Tibial artery (tissue), 4 donors: ENCODE measurements at places on chromosomes 12 and 14.

- DNase-seq: no peak
Measured at GRCh38 chr14:75138492-75138891, 11.6 kb upstream of the NEK9 start.

- no peak for DNase-seq
Measured at GRCh38 chr14:92731622-92732115, 16.8 kb downstream of the LGMN start.

DNA sequence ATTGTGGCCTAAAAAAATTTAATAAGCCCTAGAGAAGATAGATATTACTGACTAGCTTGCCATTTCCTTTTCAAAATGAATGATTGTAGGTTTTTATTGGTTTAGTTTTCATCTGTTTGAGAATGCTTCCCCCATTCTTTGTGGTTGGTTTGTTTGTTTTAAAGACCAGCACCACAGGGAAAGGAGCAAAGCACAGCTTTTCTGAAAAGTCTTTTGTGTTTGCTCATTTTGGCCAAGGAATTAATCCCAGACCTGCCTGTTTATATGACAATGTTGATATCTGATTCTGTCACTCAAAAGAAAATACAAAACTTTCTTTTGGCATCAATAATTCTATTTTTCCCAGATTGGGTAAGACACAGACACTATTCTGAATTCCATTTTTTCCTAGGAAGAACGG lies 312.5 kb upstream of the FLRT2 start:
- no peak for DNase-seq

- DNase-seq: no peak
Measured at GRCh38 chr12:96094201-96094600, 58.8 kb upstream of the LTA4H start.

- DNase-seq: no peak
Measured at GRCh38 chr14:69572030-69572840, 2.4 kb downstream of the CCDC177 start.

- DNase-seq: no peak
Measured at GRCh38 chr14:73266317-73266716, 29.0 kb downstream of the PAPLN start.

DNA sequence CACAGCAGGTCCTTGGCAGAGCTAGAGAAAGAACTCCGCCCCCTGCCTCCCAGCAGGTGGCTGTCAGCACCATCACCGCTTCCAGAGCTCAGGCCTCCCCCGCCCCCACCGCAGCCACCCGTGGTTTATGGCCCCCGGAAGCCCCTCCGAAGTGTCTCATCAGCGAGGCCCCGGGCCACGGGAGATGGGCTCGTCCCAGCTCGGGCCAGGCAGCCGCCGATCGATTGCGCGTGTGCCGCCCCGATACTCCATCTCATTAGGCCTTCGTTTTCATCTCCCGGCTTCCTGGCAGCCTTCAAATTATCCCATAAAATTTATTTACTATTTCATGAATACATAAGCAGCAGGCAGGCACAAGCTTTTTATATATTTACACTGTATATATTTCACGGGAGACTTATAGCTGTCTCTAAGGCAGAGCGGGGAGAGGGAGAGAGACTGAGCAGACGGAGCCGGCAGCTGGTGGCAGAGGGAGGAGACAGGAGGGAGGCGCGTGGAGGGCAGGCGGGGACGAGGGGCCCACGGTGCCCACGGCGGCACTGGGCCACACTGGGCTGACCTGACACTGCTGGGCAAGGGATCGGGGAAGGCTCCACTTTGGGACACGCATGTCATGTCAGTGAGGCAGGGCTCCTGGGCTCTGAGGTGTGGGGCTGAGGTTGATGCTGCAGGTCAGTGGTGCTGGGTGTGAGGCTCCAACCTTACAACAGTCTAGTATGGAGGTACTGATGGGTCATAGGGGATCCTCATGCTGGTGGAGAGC lies 241.2 kb downstream of the RBM19 start:
- DNase-seq: no peak

DNA sequence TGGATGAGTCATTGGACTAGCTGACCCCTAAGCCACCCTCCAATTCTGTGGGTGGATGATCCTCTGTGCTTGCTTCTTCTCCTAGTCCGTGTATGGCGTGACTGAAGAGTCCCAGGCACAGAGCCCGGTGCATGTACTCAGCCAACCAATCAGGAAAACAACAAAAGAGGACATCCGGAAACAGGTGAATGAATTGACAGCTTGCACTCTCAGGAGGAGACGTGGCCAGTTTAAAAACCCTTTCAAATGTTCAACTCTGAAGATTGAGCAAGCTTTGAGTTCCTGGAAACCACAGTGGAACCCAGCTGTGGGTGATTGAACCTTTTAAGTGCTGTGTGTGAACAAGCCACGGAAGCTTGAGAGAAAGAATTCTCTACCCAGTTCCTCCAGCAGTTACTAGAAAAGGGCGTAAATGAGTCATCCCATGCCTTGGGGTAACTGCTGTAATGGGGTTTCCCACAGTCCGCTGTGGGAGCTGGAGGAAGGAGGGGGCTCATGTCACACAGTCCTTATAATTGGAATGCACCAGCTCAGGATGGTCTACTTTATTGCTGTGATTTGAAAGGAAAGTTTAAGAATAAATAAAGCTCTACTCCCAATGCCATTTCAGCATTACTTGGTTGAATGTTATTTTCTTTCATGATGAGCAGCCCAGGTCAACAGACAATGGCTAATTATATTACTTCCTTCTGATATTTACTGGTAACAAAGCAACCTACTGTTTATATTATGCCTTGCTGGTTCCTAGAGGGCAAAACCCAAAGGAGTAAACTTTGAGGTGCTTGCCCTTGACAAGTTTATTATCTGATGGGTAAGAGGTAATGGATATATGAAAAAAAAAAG lies 417.0 kb downstream of the DPF3 start:
- DNase-seq: no peak

GRCh38 chr12:92369636-92370035 lies 224.0 kb upstream of the BTG1 start:
- DNase-seq: no peak

DNA sequence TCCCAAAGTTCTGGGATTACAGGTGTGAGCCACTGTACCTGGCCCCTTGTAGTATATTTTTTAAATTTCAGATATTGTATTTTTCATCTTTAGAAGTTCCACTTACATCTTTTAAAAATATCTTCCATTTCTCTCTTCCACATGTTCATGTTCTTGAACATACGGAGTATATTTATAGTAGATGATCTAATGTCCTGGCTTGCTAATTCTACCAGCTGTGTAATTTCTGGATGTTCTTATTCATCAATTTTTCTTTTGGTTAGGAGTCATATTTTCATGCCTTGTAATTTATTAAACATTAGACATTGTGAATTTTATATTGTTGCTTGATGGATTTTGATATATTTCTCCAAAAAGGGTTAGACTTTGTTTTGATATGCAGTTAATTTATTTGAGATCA lies 30.8 kb downstream of the NTN4 start:
- no peak for DNase-seq

DNA sequence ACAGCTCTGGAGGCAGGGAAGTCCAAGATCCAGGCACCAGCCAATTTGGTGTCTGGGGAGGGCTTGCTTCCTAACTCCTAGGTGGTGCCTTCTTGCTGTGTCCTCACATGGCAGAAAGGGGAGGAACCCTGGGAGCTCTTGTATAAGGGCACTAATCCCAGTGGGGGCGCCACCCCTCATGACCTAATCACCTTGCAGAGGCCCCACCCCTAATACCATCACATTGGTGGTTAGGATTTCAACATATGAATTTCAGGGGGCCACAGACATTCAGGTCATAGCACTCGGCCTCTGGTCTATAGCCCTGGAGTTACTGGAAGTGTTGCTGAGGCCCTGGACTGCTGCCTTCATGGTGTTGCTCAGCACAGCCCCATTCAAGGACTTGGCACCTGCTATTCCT lies 14.6 kb downstream of the PSMD9 start:
- DNase-seq: no peak

DNA sequence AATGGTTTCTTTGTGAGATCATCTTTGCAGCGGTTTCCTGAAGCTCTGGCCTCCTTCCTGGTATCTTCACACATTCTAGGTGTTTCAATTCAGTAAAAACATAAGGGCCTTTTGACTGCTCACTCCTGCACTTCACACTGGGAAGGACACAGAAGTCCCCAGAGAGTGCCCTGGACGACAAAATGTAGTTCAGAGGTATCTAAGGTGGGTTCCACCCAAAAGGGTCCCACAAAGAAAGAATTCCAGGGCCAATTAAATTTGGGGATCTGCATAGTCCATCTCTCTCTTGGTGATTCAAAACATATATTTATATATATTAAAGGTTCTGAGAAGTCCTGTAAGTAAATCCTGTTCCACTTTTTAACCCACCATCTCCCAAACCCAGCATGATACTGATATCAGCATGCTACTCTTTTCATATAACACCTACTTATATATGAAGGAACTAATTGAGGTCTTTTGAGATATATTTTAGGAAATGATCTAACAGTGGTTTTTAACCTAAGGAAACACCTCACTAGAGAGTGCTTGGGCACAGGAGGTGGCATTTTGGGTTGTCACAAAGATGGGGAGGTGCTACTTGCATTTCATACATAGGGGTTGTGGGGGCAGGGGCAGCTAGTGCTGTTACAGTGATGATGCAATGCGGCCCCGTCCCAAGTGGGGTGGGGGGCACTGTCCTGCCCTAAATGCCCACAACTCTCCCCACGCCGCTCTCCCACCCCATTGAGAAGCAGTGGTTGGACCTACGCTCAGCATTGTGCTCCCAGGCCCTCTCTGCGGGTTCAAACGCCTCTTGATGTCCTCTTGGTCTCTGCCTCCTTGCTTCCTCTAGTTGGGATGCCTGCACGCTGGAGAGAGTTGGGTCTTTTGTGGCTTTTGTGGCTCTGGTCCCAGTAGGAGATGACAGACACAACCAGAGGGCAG lies 109.4 kb downstream of the ARF6 start:
- DNase-seq: no peak

DNA sequence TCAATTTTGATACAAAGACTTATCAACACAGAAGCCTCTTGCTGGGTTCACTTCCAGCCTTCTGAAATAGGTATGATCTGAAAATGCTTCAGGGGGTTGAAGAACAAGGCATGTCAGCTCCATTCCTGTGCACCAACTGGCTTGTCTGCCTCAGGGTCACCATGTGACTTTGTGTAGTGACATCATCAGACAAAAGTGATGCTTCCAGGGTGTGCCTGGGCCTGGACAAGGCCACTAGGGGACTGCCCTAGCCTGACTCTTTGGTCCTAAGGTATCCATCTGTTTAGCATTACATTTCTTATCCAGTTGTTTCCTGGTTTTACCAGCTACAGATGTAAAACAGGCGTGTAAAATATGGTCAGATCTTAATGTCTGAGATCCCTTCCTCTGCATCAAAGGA lies 155.6 kb downstream of the CAND1 start:
- DNase-seq: no peak

DNA sequence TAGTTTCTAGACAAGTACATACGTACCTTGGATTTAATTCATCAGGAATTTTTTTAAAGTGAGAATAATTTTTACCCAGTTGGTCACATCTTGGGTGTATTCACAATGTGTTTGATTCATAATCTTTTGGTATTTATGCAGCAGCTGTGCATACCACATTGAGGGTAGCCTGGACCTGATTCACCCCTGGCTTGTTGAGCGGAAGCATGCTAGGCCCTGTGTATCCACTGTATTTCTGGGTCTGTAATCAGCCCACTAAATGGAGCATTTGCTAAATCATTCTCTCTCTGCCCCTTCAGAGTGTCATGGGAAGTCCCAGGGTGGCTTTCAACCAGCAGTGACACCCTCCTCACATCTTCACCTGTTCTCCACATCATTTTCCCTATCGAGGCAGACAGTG lies 203.8 kb upstream of the RGS6 start:
- DNase-seq: no peak

GRCh38 chr12:110934093-110934852 lies 13.9 kb upstream of the MYL2 start:
- DNase-seq: peak; percentile 7

DNA sequence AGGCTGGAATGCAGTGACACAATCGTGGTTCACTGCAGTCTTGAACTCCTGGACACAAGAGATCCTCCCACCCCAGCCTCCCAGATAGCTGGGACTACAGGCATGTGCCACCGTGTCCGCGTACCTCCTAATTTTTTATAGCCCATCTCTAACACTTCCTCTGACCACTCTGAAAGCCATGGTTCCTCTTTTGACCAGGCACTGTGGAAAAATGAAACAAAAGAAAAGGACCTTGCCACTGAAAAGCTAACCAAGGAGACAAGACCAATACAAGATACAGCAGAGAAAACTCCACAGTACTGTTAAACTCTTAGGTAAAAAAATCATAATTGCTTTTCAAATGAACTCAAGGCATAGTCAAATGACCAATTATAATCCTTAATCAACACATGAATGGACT lies 233.3 kb downstream of the NEDD1 start:
- no peak for DNase-seq

DNA sequence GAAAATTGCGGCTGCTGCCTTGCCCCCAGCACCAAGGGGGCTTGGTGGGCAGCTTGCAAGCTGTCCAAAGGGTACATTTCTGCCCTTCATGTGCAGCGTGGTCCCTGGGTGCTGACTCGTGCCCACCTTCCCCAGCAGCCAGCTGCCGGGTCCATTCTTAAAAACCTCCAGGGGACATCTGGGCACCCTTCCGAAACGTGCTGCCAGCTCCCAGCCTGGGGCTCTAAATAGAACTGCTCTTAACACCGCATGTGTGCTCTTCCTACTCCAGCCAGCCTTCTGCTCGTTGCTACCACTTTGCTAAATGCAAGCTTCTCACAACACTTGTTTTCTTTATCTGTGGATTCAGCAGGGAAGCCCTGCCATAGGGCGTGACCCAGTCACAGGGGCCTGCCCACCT lies 66.0 kb downstream of the RIMBP2 start:
- no peak for DNase-seq

GRCh38 chr12:109573914-109574244 lies 285 bp downstream of the MVK start:
- DNase-seq: no peak

GRCh38 chr12:51923506-51924365 lies 16.4 kb downstream of the ACVRL1 start:
- DNase-seq: peak; percentile 59

GRCh38 chr12:128606538-128606937 lies 217.2 kb downstream of the SLC15A4 start:
- DNase-seq: no peak

DNA sequence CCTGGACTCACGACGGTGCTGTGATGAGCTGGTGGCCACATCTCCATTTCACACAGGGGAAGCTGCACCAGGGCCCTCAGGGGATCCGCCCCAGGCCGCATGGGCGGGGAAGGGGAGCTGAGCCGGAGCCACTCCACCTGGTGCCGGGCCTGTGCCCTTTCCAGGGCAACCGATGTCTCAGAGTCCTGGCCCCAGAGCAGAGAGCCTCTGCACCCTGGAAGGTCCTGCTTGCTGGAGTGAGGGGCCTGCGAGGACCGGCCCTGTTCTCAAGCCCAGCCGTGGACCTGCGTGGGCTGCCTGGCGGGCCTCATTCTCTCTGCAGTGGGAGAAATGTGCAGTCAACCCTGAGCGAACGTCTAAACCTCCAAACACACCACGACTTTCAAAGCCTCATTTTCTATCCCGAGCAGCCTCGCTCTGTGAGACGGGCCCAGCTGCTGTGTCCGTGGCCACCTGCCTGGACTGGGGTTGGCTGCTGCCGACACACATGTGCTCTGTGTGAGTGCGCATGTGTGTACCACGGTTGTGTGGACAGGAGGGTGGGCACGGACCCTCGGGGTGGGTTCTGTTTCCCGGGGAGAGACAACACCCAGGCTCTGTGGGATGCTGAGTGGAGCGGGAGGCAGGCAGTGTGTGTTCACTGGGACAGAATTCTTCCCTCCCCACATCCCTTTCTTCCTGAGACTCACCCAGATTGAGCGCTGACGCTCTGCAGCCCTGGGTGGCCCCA lies 163.5 kb downstream of the KIF26A start:
- no peak for DNase-seq

- no peak for DNase-seq
Measured at GRCh38 chr12:117872546-117873169, 96.1 kb downstream of the KSR2 start.

GRCh38 chr12:4975574-4975973 lies 65.9 kb downstream of the KCNA1 start:
- no peak for DNase-seq
